ENCODE measurements at places on chromosomes 4 and X. TPM values are rescaled to one million over a fixed set of nuclear protein-coding genes. Genes with fewer than 3 reads are reported as not detected.

GRCh38 chr4:95318483-95318882 lies 230.3 kb downstream of the UNC5C start:
- DNase-seq: no peak

DNA sequence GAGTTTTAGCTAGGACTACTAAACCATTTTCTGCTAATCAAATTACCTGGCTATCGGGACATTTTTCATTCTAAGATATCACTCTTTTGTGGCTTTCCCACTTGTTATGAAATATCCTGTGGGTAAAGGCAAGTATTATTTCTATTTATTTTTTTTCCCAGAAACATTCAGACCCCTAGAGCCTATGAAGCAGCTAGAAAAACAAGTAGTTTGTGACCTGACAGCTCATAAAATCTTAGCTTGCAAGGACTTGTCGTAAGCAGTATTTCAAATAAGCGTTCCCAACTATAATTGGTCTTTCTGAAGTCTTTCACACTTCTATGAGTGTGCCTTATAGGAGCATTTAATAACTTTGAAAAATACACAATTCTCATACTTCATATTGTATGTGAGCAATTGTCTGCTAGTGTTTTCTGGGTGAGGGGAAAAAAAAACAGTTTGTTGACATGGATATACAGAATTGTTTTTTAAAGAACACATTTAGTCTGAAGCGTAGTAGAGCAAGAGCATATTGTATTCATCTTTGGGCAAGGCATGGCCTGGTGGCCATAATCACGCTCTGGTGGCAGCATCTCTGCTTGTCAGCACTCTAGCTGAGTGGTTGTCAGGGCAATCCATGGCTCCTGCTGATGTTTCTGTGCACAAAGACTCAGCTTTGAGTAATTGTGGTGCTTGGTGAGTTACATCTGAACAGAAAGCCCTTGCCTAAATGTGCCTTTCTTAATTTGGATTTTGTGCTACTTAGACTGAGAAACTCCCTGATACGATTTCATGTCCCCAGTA lies 2.6 kb downstream of the MCUB start:
- no peak for DNase-seq

- DNase-seq: no peak
These were observed 21.4 kb downstream of the SH3RF1 start for GRCh38 chr4:169249214-169249973.

DNA sequence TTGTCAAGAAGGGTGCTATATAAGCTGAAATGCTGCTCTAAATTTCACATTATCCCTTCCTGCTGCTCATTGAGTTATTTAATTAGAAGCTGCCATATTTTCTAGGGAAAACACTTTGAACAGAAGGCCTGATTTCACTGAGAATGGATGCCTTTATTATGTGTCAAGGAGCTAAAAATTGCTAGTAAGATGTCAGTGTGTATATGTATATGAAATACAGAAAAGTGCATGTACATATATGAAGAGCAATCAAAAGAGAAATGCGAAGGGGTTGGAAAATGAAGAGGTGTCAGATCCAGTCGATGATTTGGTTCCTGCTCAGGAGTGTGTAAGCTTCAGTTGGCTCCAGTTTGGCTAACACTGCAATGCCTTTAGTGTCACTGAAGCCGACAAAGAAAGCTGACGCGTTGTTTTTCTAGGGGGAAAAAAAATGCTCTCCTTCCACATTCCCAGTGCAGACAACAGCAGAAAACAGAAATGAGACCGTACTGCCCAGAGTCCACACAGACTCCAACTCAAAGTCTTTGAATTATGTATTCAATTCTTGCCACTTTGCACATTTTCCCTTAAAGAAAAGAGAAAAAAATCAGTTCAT lies 154.2 kb downstream of the NHS start:
- DNase-seq: no peak

The PLAC8 gene
- total RNA-seq: 125 TPM
